COR-L47 (cell line): ENCODE measurements at places on chromosomes 1 and 21.

GRCh38 chr1:56473582-56474270 lies 105.6 kb downstream of the PLPP3 start:
- no peak for DNase-seq

DNA sequence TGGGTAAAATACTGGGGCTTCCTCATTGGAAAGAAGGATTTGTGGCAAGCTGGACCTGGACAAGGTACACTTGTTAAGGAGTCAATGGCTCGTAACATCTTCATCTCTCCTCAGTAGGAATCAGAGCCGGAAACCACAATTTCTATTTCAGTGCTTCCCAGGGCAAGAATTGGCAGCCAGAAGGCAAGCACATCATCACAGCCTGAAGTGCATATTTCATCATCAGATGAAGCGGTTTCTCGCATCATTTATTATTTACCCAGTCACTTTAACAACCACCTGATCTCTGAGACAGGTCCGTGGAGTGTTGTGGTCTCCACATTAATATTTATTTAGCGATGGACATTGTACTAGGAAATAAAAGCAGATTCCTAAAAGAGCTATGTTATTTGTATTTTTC lies 55.0 kb downstream of the KCNJ15 start:
- no peak for DNase-seq

DNA sequence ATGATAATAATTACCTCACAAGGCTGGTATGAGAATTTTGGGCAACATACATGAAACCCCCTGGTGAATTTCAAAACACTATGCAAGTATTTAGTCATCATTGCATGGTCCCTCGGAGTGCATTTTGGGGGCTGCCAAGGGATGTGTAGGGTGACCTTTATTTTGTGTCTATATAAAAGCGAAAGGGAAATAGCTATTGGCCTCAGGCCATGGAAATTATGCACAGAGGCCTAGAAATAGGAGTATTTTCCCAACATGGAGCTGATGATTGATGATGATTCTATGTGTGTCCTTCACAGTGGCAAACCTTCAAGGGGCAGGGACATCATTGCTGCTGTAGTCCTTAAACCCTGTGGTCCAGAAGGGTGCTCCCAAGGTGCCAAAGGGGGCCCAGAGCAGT lies 265.5 kb downstream of the ST6GALNAC3 start:
- DNase-seq: no peak

- DNase-seq: peak; percentile 74
Observed at GRCh38 chr1:205319081-205320018, 2.2 kb downstream of the NUAK2 start.

GRCh38 chr1:40710581-40711315 lies 19.2 kb downstream of the NFYC start:
- DNase-seq: no peak

- no peak for DNase-seq
Observed at GRCh38 chr1:191261111-191261510, 783.4 kb upstream of the BRINP3 start.
